ENCODE measurements at places on chromosomes 7 and 10.

DNA sequence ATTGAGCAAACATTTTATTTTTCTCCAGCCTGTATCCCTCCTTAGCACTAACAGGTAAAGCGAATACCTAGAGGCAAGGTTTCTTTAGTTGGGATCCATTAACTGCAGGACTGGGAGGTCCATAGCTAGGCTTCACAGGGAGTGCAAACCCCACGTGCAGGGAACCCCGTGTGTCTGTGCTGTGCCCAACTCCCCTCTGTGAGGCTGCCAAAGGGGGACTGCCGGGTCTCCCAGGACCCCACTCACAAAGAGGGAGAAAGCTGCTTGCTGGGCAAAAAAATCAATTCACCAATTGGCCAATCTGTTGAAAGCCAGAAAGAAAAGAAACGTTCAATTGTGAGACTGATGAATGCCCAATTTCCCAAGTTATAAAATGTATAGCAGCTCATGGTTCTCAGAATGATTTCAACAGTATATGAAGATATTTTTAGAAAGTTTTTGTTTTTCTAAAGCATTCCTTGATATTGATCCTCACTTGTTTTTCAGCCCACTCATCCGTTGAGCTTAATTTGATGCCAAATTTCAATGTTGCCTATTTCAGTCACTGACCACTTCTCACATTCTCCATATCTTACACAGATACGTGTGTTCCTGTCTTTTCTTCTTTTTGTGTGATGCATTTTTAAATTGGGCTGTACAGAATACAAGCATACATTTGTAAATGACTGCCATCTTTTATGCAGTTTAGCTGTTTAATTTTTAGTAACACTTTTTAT is 202.7 kb upstream of the PRSS58 start:
- no peak for DNase-seq

- no peak for DNase-seq
These were observed 16.5 kb downstream of the CD36 start for GRCh38 chr7:80654887-80655340.

DNA sequence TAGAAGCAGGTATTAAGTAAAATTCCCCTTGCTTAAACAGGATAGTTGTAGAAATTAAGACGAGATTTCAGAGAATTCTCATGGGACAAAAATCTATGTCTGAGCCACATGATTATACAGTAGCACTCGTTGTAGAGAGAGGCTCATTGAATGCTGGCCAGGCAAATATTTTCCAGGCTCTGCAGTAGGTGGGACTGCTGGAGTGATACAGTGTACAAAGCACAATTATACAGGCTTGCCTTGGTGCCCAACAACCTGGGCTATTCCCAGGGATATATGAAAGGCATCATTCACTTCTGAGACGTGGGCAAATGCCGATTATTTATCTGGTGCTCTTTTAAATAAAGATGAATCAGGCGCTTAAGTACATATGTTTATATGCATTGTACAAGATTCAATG is 380.6 kb downstream of the PHTF2 start:
- no peak for DNase-seq

GRCh38 chr10:17056781-17057428 is 72.7 kb downstream of the CUBN start:
- no peak for DNase-seq

- DNase-seq: no peak
These were observed 53.0 kb upstream of the TNKS2 start for GRCh38 chr10:91745090-91745831.

DNA sequence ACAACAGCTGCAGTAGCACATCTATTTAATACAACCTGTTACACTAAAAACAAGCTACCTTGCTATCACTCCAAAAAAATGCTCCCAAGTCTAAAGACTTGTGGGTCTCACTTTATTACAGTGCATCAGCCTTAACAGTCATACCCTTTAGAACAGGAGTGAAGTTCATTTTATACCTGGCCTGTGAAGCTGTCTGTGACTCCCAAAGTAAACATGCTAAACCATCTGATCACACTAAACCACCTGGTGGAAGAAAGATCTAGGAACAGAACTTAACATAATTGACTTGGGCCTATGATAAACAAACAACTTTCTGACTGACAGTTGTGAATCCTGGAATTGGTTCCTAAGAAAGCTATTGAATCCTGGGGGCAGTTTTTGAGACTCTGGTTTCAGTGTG is 80.9 kb upstream of the ATP6V0A4 start:
- DNase-seq: no peak

DNA sequence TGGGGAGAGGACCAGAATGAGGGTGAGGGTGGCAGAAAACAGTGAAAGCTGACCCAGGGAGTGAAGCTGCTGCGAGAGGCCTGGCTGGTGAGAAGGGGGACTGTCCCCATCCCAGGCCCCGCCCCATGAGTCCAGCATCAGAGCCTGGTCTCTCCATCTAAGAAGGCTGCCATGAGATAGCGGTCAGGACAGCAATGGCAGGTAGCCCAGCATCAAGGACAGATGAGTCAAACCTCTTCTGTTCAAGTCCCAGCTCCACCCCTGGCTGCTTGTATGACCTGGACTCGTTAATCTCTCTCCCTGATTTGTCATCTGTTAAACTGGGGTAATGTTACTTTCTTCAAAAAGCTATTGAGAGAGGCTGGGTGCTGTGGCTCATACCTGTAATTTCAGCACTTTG is 22.2 kb downstream of the GPNMB start:
- no peak for DNase-seq

GRCh38 chr7:153188630-153189029 is 429.1 kb downstream of the ACTR3B start:
- no peak for DNase-seq

DNA sequence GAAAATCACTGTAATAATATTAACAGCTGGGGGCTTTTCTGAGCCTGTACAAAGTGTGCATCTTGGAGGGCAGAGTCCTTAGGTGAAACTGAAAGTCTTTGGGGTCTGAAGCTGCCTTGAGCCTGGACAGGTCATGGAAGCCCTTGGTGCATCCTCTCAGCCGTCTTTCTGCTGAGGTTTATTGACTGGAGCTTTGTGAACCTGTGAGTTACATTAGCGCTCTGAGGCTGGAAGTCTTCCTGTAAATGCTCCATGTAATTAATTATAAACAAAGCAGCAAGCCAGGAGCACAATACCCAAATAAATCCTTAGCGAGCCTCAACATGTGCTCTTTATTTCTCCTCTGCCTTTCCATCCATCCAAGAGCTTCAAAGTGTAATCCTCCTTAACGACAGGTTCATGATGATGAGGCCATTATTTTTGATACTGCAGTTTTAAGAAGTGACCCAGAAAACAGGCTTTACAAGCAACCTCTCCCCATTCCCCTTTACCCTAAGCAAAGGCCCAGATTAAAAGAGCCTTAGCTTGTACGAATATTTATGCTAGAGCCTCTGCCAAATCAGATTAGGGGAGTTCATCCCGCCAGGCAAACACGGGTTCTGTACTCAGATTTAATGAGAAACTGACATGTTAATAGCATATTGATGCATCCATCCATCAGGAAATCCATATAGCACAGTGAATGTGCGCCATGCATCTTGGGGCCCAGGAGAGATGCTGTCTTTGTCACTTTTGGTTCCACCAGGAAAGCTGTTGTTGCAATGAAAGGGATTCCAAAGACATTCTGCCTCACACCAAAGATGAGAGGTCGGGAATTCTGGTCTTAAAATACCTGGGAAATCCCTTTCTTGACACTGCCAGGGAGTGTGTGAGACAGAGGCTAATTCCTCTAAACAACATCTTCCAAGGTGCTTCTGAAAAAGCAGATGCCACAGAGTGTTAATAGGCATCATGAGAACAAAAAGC is 118.1 kb downstream of the ANLN start:
- no peak for DNase-seq

GRCh38 chr7:143456992-143457793 is 13.9 kb downstream of the TAS2R60 start:
- no peak for DNase-seq

GRCh38 chr10:115949282-115949844 is 323.6 kb downstream of the GFRA1 start:
- DNase-seq: no peak

DNA sequence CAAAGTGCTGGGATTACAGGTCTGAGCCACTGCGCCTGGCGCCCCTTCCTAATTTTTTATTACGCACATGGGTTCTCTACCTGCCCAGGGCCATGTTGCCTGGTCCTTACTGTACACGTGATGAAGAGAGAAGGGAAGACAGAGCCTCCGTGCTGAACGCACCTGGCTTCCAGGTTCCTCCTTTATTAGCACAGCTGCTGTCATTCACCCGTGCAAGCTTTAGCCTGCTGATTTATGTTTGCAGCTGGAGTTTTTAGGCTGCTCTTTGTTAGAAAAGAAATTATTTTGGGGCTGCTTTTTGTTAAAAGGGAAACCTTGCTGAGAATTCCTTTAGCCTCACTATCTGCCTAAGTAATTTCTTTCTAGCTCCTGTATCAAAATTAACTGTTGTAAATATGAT is 417.0 kb downstream of the CALN1 start:
- no peak for DNase-seq

- no peak for DNase-seq
These were observed 6.4 kb downstream of the IKZF1 start for GRCh38 chr7:50310956-50311355.

DNA sequence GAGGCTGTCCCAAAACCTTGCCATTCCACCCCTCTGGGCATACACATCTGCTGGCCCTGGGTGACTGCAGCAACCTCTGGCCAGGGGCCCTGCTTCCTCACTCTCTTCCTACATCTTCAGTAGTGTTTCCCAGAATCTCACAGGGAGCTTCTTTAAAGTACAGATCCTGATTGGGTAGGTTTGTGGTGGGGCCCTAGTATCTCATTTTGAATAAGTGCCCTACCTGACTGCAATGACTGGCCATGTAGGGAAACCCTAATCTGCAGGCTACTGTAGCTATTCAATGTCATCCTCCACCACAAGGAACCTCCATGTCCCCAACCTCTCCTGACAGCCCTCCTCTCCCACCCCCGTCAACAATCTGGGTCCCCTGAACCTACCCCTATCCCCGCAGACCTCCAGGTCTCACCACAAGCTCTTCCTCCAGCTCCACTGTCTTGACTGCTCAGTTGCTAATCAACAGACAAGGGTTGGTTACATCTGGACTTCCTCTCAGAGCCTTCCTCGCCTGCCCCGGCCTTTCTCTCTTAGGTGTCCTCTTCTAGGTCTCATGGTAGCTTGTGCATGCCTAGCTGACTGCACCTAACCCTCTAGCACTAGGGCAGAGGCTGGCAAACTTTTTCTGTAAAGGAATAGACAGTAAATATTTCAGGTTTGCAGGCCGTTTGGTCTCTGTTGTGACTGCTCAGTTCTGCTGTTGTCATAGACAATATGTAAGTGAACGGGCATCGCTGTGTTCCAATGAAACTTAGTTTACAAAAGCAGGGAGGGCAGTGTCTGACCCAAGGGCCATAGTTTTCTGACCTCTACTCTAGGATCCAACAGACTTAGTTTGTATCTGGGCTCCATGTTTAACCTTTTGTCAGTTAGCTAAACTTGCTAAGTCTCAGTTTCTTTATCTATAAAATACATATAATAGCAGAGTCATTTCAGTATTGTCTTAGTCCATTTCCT is 121.1 kb downstream of the AOAH start:
- no peak for DNase-seq

GRCh38 chr7:70285187-70285586 is 686.9 kb downstream of the AUTS2 start:
- no peak for DNase-seq

DNA sequence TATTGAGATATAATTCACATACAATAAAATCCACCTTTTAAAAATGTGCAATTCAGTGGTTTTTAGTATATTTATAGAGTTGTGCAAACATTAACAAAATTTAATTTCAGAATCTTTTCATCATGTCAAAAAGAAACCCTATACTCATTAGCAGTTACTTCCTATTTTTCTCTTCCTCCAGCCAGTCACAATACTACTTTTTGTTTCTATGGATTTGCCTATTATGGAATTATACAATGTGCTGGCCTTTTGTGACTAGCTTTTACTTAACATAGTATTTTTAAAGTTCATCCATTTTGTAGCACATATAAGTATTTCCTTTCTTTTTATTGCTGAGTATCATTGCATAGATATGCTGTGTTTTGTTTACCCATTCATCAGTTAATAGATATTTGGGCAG is 199.9 kb upstream of the IMMP2L start:
- no peak for DNase-seq

DNA sequence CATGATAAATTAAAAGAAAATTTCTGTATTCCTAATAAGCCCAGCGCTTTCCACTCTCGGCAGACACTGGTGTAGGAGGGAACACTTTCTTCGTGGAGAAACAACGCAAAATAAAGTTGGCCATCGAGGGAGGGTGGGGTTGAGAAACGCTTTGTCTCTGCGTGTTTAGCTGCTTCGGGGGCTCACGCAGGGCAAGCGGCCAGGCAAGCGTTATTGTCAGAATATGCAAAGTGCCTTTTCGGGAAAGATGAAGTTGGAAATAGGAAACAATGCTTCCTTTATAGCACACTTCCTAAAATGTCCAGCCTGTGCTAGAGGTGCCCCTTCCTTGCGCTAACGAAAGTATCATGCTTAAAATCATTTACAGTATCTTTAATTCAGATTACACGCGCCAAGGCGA is 1.9 kb upstream of the EBF3 start:
- DNase-seq: no peak

Measured in stimulated activated CD8-positive, alpha-beta memory T cell treated with anti-CD3 and anti-CD28 coated beads, Interleukin-15, amount 100 ng/mL, for 4 hours (primary cell).